HFFc6 (cell line): ENCODE measurements at places on chromosomes 12 and 14.
A peak's percentile ranks its signal among the peaks of the same experiment; 100 is the strongest.

DNA sequence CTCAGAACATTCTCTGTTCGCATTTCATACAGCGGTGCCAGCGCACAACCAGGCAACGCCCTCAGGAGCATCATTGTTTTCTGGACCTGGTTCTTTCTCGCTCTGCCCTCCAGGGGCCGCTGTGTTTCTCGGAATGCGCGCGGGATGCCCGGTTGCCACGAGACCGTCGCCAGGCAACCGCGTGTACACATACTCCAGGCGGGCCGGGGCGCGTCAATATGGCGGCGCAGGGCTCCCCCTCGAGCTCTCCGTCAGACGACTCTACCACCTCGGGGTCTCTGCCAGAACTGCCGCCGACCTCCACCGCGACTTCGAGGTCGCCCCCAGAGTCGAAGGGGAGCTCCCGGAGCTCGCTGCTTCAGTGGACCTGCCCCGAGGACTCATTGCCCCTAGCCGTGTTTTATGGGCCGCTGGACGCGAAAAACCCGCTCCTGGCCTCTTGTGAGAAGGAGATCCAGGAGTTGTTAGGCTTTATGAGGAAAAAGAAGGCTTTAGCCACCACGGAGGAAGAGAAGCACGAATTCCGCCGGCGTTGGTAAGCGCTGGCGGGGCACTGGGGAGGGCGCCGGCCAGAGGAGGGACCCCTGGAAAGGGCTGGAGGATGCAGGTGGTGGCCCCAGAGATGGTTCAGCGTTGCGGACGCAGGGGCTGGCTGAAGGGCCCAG, at the start of gene CFAP54:
Gene CFAP54 (plus strand): TSS at position 186 of the 665 bp plus-strand sequence. CDS start 33 bp downstream, at position 219.
- no peaks in the 10 kb centered on the region for H3K36me3 ChIP-seq
- H3K4me1 ChIP-seq, result peaks cover 75% of the 10 kb centered on the region
- no peaks in the 10 kb centered on the region for H3K27me3 ChIP-seq
- H3K27ac ChIP-seq, result peak within 1 kb of the TSS; percentile 98
- peak within 1 kb of the TSS; percentile 96 for H3K4me3 ChIP-seq
- DNase-seq, result peak; percentile 91

DNA sequence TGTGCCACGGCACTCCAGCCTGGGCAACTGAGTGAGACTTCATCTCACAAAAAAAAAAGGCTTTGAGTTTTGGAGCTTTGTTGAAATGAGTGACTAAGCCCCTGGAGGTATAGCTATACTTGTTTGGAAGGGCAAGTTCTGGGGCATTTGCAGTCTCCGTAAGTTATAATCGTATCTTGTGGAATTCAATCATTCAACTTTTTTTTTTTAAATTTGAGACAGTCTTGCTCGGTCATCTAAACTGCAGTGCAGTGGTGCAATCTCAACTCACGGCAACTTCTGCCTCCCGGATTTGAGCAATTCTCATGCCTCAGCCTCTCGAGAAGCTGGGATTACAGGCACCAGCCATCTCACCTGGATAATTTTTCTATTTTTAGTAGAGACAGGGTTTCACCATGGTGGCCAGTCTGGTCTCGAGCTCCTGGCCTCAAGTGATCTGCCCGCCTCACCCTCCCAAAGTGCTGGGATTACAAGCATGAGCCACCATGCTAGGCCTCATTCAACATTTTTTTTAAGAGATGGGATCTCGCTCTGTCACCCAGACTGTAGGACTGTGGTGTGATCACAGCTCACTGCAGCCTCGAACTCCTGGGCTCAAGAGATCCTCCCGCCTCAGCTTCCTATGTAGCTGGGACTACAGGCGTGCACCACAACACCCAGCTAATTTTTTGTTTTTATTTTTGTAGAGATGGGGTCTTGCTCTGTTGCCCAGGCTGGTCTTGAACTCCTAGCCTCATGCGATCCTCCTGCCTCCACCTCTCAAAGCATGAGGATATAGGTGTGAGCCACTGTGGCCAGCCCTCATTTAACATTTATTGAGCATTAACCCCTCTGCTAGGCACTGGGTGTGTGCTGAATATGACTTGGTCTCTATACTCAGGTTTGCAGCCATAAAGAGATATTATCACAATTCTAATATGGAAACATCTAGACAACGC, 133.7 kb upstream of the MAP1LC3B2 start:
- H3K27ac ChIP-seq, result peak overlapping the region; percentile 87
- H3K4me3 ChIP-seq, result peak overlapping the region; percentile 70
- H3K27me3 ChIP-seq, result no peaks in the 10 kb centered on the region; the same call in 1 of the 2 replicates
- no peak for DNase-seq
- peaks cover 7% of the 10 kb centered on the region; the same call in 1 of the 2 replicates for H3K36me3 ChIP-seq

- peaks cover 4% of the 10 kb centered on the region; the same call in 1 of the 2 replicates for H3K36me3 ChIP-seq
- H3K4me1 ChIP-seq, result no peaks in the 10 kb centered on the region
- H3K27ac ChIP-seq, result no peak overlapping the region
- no peaks in the 10 kb centered on the region for H3K27me3 ChIP-seq
- H3K4me3 ChIP-seq, result no peak overlapping the region
Observed at GRCh38 chr14:21703357-21704326, 30.0 kb upstream of the OR4E1 start.

GRCh38 chr14:83316356-83316755, 1782.7 kb upstream of the SEL1L start:
- no peak overlapping the region for H3K4me3 ChIP-seq
- H3K36me3 ChIP-seq, result no peaks in the 10 kb centered on the region
- no peak for DNase-seq
- H3K27ac ChIP-seq, result no peak overlapping the region

DNA sequence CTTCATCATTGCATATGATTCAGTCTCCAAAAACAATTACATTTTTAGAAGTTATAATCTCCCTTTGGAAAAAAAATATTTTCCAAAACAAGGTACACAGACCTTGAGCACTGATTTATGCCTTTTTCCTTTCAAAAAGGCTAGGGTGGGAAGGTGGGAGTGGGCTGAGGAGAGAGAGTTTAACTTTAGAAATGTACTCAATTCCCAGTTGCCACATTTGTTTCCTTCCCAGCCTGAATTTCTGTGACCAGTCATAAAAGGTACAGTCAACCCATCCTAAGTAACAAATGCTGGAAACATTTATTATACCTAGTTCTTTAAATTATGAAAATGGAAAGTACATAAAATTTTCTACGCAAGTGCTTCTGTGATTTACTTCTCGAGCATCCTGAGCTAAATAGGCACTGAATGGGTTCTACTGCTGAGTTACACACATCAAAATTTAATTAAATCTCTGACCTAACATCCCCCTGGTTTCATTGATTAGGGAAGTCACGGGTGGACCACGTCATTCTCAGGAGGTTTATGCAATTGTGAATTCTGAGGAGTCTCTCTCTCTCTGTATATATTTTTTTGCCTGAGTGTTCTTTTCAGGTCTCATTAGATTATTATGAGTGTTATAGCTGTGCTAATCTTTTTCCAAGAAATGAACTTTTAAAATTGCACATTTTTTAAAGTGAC, 371.8 kb downstream of the BTG1 start:
- no peak for DNase-seq
- H3K36me3 ChIP-seq, result no peaks in the 10 kb centered on the region
- H3K4me1 ChIP-seq, result peaks cover 26% of the 10 kb centered on the region

GRCh38 chr12:118103601-118104382, at the start of gene VSIG10:
TSS of gene VSIG10 (minus strand) at chr12:118104011. CDS start at chr12:118103671, 340 bp downstream.
- H3K27ac ChIP-seq, result peak within 1 kb of the TSS; percentile 81
- H3K4me1 ChIP-seq, result peaks cover 21% of the 10 kb centered on the region
- H3K36me3 ChIP-seq, result no peaks in the 10 kb centered on the region

DNA sequence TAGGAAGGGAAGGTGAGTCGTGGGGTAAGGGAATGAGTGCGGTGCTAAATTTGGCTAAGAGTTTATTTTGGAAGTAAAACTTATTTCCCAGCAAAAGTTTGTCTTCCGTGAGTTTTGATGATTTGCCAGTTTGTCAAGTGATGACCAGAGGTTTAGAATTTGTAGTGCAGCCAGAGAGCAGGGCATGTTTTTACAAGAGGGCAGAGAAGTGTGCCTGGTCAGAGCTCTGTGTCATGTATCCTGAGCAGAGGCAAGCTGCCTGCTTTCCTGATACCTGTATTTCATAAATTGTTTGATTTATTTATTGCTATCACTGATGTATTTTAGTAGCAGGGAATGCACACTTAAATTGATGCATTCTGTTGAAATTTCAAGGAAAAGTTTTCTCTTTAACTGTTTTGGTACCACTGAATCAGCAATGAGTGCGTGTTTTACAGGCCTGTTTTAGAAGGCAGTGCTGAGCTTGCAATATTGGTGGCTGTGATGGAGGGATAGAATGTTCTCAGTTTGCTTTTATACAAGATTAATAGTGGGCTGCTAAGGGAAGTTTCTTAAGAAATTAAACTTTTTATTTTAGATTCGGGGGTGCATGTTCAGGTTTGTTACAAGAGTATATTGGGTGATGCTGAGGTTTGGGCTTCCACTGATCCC, 19.7 kb upstream of the RD3L start:
- DNase-seq, result no peak
- H3K4me3 ChIP-seq, result no peak overlapping the region
- no peaks in the 10 kb centered on the region for H3K4me1 ChIP-seq
- H3K27me3 ChIP-seq, result peaks cover 27% of the 10 kb centered on the region
- H3K27ac ChIP-seq, result no peak overlapping the region

DNA sequence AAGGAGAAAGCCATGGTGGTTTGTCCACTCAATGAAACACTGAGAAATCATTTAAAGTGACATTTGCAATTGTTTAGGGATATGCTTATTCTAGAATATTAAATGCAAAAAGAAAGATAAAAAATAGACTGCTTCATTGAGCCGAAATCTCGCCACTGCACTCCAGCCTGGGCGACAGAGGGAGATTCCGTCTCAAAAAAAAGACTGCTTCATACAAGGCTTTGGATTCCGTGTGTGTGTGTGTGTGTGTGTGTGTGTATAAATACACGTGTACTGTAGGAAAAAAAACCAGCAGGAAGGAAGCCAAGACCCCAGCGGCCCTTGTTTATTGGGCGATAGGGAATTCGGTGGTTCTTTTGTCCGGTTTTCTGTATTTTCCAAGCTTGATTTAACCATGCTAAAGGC, 3.2 kb upstream of the ZNF839 start:
- H3K27me3 ChIP-seq, result peaks cover 9% of the 10 kb centered on the region
- H3K4me1 ChIP-seq, result peaks cover 63% of the 10 kb centered on the region
- no peaks in the 10 kb centered on the region for H3K36me3 ChIP-seq
- peak overlapping the region; percentile 98 for H3K4me3 ChIP-seq
- DNase-seq, result peak; percentile 43

DNA sequence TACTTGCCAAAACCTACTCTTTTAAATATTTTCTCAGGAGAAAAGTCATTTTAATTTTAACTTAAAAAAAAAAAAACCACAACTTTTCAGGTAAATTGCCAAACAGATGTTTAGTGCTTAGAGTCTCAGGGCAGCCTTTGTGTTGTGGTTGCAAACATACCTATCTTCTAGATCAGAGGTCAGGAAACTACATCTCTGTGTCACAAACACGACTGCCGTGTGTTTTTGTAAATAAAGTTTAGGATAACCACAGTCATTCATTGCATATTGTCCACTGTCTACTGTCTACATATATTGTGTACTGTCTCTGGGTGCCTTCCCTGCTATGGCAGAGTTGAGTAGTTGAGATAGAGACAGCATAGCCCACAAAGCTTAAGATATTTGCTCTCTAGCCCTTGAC, 48.9 kb downstream of the DYRK2 start:
- peaks cover 57% of the 10 kb centered on the region for H3K4me1 ChIP-seq
- no peaks in the 10 kb centered on the region; the same call in 1 of the 2 replicates for H3K27me3 ChIP-seq
- no peak overlapping the region for H3K4me3 ChIP-seq

- no peak overlapping the region for H3K4me3 ChIP-seq
- DNase-seq, result no peak
- H3K4me1 ChIP-seq, result 0 out of 2 replicates have a peak, but pooled peaks cover 10% of the 10 kb centered on the region
- no peaks in the 10 kb centered on the region for H3K36me3 ChIP-seq
- H3K27me3 ChIP-seq, result peaks cover 38% of the 10 kb centered on the region
Observed at GRCh38 chr12:110844551-110845338, 2.0 kb upstream of the CCDC63 start.

- H3K36me3 ChIP-seq, result peaks cover 25% of the 10 kb centered on the region
- peak; percentile 64 for DNase-seq
- peak overlapping the region; percentile 93 for H3K4me3 ChIP-seq
- peak overlapping the region; percentile 98 for H3K27ac ChIP-seq
Observed at GRCh38 chr12:55729819-55730818, 1.3 kb upstream of the CD63 start.

- H3K27ac ChIP-seq, result peak overlapping the region; percentile 43
- H3K4me1 ChIP-seq, result peaks cover 62% of the 10 kb centered on the region
- H3K4me3 ChIP-seq, result no peak overlapping the region
- no peaks in the 10 kb centered on the region; the same call in 1 of the 2 replicates for H3K27me3 ChIP-seq
- DNase-seq, result no peak
Observed at GRCh38 chr12:14317362-14318146, 47.9 kb upstream of the ATF7IP start.

DNA sequence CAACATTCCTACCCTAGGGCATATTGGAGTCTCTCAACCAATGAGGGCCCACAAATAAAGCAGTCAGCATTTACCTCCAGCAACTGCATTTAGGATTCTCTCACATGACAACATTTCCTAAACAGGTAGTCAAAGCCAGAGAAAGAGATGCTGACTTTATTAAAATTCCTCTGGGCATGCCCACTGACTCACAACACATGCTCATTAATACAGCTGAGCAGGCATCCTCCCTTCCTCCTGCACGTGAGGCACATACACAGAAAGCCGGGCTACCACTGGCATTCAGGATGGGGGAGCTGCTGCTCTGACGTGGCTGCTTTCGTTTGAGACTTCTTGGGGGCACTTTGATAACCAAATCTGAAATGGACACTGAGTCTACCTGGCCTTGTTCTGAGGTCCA, 174.1 kb downstream of the NRXN3 start:
- H3K27ac ChIP-seq, result no peak overlapping the region
- H3K36me3 ChIP-seq, result no peaks in the 10 kb centered on the region
- no peak overlapping the region for H3K4me3 ChIP-seq
- no peaks in the 10 kb centered on the region for H3K4me1 ChIP-seq

DNA sequence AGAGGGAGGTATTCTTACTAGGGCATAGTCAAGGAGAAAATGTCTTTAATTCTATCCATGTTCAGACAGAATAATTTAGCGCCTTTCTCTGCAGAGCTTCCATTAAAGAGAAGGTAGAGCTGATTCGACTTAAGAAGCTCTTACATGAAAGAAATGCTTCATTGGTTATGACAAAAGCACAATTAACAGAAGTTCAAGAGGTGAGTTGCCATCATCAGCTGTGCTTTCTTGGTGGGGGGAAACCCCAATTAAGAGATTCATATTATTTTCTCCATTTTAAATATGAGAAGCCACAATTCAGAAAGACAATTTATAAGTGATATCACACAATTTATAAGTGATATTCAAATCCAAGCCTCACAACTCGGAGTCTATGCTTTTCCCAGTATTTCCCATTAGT, 27.8 kb downstream of the RPGRIP1 start:
- H3K4me3 ChIP-seq, result no peak overlapping the region
- H3K27me3 ChIP-seq, result peaks cover 21% of the 10 kb centered on the region
- DNase-seq, result no peak
- no peaks in the 10 kb centered on the region for H3K36me3 ChIP-seq
